ENCODE measurements at places on chromosomes 11 and 22.

DNA sequence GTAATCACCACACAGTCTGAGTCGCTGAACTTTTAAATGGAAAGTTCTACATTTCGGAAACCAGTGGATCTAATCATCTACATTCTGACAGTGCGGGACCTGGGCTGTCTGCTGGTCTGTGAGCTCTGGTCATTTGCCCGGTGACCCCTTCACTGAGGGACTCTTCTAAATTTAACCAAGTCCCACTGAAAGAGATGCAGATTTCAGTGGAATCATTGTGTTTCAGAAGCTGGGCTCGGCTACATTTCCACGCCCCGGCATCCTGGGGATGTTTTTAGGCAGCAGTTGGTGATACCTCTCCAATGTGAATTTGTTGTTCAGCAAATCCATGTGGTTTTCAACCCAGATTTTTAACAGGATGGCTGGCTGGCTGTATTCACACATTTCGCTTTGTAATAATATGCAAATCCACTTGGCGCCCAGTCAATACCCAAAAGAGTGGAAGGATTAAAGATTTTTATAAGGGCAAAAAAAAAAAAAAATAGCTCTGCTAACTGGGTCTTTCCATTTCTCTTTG, 145.5 kb upstream of the RASSF10 start:
- no peak for DNase-seq

GRCh38 chr11:66020212-66020611, 6.1 kb downstream of the CATSPER1 start:
- no peak for DNase-seq

DNA sequence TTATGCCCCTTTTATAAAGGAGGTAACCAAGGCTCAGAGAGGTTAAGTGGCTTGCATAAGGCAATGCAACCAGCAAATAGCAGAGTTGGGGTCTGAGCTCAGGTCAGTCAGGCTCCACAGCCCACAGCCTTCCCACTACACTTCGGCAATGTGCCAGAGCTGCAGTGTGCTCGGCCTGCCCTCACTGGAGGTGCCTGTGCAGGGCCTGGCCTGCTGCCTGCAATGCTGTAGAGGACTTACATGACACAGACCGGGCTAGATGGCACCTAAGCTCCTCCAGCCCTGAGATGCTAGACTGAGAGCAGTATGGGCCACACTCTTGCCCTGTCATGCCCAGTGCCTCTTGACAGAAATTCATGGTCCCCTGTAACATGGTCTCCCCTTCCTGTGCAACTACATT, 49.8 kb downstream of the SERPINH1 start:
- no peak for DNase-seq

DNA sequence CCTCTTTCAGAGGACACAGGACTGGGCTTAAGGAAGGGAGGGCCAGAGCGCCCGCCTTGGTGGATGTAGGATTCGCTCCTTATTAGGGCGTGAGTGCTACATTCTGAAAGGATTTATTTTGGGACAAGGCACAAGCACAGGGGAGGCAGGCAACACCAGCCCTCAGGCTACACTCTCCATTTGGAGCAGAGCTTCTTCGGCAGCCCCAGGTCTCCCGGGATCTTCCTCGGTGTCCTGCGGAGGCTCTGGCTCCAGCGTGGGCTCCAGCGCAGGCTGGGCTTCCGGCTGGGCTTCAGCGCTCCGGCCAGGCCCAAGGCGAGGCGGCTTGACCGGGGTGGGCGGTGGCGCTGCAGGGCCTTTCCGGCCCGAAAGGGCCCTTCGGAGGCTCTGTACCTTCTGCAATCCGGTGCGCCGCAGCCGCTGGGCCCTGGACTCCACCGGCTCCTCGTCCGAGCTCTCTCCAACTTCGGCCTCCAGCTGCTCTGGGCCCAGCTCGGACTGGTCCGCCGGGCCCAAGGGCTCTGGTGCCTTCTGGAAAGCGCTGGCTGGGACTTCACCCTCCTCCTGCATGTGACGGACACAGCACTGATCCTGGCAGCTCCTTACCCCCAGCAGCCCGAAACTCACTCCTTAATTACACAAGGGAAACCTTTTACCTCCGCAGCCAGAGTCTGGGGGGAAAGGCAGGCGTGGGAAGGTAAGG, 1.1 kb downstream of the CAVIN3 start:
- peak; percentile 8 for DNase-seq

GRCh38 chr11:134513585-134514120, 101.6 kb upstream of the B3GAT1 start:
- DNase-seq = no peak

- DNase-seq = no peak
These were observed 87.4 kb downstream of the AMBRA1 start for GRCh38 chr11:46506483-46506791.

DNA sequence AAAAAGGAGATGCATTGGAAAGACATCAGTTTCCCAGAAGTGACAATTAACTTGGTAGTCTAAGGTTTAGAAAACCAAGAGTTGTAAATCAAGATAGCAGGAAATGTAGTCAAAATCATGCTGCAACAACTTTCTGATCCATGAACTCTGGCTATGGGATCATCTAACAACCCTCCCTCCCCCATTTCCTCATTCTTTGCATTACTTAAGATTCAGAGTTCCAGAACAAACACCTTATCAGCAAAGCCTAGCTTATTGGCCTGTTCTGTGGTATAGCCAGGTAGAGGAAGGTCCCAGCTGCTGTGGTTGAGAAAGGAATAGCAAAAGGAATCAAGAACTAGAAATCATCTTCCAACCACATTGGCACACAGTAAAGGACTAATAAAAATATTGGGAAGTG, 651.1 kb downstream of the METTL15 start:
- no peak for DNase-seq

DNA sequence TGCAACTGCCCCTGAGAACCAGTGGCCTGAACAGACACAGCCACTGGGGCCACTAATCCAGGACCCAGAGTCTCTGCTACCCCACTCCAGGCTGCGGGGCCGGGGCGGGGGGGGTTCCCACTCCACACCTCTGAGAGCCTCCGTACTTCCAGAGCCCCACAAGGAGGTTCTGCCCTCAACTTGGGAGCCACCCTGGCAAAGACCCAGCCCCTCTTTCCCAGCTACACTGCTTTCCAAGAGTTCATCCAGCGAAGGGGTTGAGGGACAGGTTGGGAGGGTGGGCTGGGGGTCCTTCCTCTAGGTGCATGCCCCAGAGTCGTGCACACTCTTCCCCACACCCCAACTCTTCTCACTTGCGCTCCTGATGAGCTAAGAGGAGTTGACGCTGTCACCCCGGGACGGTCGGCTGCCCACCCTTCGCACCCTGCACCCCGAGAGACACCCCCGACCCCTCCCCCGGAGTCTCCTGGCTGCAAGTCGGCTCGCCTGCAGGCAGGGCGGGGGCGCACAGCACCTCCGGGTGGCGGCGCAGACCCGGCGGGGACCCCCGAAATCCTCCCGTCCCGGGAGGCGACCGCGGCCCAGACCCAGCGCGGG, 531 bp downstream of the RAB3IL1 start:
- DNase-seq = no peak

Measured in inflammatory macrophage treated with lipopolysaccharide for 4 hours (primary cell).